ENCODE measurements at places on chromosomes 3 and 15. TPM values are rescaled to one million over a fixed set of nuclear protein-coding genes. Genes with fewer than 3 reads are reported as not detected.

DNA sequence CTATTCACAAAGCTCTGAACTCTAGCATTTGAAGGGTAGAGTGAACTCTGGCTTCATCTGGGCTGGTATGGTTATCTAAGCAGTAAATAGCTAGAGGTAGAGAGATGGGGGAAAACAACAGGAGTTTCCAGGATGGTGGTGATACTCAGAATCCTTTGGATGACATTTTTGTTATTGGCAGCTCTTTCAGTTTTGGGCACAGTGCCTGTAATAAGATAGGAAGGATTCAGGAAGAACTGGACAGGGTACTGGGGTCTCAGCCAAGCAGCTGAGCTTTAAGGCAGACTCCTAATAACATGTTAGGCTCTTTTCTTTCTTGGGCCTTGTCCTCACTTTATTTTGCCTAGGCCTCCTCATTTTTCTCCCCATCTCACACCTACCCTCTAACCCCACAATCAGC, 338.5 kb downstream of the CADM2 start:
- no peak for DNase-seq
- no peaks in the 10 kb centered on the region for H3K36me3 ChIP-seq
- H3K27ac ChIP-seq, result no peak overlapping the region
- H3K27me3 ChIP-seq, result no peaks in the 10 kb centered on the region

The CPNE9 gene
- not detected for total RNA-seq

The NMNAT3 gene
- total RNA-seq, result 12.5 TPM

The CCR3 gene
- total RNA-seq, result not detected

The SCAANT1 gene
- total RNA-seq, result not detected

The WDR93 gene
- total RNA-seq, result 2.3 TPM

Data from thyroid gland (tissue), 4 donors.